Vagina (tissue), 2 donors: ENCODE measurements at places on chromosomes 16 and 17.
A peak's percentile ranks its signal among the peaks of the same experiment; 100 is the strongest.

- H3K36me3 ChIP-seq: no peaks in the 10 kb centered on the region
- H3K4me1 ChIP-seq: peaks cover 10% of the 10 kb centered on the region
- H3K27me3 ChIP-seq: no peaks in the 10 kb centered on the region
- H3K27ac ChIP-seq: no peak overlapping the region
- no peak for DNase-seq
- no peak overlapping the region for H3K4me3 ChIP-seq
These were observed 237.7 kb downstream of the CDH13 start for GRCh38 chr16:82864332-82865040.

DNA sequence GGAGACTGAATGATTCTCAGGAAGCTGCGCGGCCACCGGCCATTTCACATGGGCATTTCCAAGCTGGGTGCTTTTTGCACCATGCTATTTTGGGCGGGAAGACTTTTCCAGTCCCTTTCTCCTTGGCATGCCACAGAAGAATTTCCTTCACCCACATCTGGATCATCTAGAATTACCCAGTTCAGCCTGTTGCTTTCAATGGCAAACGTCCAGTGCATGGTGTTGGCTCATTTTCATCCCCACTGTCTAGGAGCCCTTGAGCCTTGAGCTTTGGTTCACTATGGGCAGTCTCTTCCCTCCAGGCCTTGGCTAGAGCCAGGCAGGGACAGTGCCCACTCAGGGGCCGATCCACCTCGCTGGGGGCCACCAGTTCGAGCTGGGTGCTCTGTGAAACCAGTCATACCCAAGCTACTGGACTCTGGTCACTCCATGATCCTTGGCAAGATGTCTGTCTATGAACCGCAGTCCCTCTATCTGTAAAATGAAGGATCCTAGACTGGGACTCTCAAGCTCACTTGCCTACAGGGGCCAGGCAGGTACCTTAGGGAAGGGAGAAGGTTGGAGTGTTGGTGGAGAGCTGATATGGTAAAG lies 71.1 kb downstream of the CYLD start:
- no peak overlapping the region for H3K27ac ChIP-seq
- H3K27me3 ChIP-seq: no peaks in the 10 kb centered on the region
- DNase-seq: no peak

DNA sequence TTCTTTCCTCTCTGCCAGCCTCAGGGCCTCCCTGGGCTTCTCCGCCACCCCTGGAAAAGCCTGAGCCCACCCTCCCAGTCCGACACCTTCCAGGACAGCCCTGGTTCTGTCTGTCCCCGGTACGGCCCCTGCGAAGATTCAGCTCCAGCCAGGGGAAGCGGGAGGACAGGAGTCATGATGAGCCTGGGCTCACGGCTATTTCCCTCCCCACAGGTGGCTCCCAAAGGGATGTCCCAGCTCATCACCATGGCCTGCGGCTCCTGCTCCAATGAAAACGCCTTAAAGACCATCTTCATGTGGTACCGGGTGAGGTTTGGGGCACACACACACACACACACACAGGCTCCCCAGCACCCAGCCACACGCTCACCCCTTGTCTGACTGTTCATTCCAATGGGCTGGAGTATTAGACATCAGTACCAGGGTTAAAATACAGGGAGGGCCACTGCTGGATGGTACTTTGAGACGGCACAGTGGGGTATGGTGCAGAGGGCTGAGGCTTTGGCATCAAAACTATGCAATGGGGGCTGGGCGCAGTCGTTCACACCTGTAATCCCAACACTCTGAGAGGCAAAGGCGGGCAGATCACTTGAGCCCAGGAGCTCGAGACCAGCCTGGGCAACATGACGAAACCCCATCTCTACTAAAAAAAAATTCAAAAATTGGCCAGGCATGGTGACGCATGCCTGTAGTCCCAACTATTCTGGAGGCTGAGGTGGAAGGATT lies 32.8 kb downstream of the TMEM186 start:
- no peak overlapping the region for H3K27ac ChIP-seq
- no peaks in the 10 kb centered on the region for H3K27me3 ChIP-seq
- DNase-seq: no peak
- no peak overlapping the region for H3K4me3 ChIP-seq
- H3K36me3 ChIP-seq: no peaks in the 10 kb centered on the region

GRCh38 chr17:80119271-80119791 lies 17.9 kb downstream of the GAA start:
- no peaks in the 10 kb centered on the region for H3K27me3 ChIP-seq
- no peak for DNase-seq
- H3K4me3 ChIP-seq: no peak overlapping the region

- H3K4me3 ChIP-seq: no peak overlapping the region
- no peak overlapping the region for H3K27ac ChIP-seq
- no peaks in the 10 kb centered on the region for H3K36me3 ChIP-seq
- DNase-seq: no peak
- no peaks in the 10 kb centered on the region for H3K4me1 ChIP-seq
These were observed 42.7 kb upstream of the WSCD1 start for GRCh38 chr17:6027342-6028024.

DNA sequence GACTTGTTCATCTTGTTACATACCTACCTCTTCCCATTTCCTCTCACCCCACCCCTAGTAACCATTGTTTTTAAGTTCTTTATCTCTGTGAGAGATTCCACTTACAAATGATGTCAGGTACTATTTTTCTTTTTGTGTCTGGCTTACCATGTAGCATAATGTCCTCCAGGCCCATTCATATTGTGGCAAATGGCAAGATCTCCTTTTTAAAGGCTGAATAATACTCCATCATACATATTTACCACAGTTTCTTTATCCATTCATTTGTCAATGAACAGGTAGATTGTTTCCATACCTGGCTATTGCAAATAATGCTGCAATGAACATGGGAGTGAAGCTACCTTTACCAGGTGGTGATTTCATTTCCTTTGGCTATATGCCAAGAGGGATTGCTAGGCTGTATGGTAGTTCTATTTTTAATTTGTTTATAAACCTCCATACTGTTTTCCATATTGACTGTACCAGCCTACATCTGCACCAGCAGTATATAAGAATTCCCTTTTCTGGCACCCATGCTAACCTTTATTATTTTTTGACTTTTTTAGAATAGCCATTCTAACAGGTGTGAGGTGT lies 53.9 kb downstream of the NSRP1 start:
- DNase-seq: no peak
- no peak overlapping the region for H3K27ac ChIP-seq
- H3K4me3 ChIP-seq: no peak overlapping the region
- no peaks in the 10 kb centered on the region for H3K4me1 ChIP-seq

DNA sequence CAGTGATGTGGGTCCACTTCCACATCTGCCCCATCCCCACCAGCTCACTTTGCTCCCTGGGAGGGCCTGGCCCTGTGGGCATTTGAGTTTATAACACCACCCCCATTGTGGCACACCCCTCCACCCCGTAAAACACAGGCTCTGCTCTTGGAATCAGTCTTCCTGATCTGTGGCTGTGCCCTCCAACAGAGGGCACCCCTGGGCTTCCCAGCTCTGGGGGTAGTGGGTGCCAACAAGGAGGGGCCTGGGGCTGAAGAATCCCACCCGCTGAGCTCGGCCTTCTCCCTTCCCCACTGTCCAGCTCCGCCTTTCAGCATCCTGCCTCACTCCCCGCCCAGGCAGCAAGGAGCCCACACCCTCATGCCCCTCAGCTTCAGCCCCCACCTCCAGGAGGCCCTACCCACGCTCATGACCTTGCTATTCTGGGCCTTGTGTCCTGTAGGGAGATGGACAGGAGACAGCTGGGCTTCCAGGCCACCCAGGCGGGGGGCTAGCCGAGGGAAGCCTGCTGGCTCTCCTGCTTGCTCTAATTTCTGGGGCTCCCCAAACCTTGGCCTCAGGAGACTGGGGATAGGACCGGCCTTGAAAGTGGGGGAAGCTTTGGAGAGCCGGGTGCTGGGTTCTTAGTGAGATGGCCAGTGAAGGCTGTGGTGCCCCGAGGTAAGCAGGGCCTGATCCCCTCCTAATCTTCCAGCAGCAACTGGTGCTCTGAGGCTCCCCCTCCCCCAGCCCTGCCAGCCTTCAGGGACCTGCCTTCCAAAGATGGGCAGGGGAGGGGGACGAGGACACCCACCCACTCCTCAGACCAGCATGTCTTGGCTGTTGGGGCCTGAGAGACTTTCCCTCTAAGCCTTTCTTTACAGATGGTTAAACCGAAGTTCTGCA lies 2.9 kb upstream of the ATP2A1 start:
- H3K27ac ChIP-seq: no peak overlapping the region
- H3K4me3 ChIP-seq: no peak overlapping the region
- no peaks in the 10 kb centered on the region for H3K27me3 ChIP-seq
- no peaks in the 10 kb centered on the region for H3K36me3 ChIP-seq
- peaks cover 14% of the 10 kb centered on the region for H3K4me1 ChIP-seq

DNA sequence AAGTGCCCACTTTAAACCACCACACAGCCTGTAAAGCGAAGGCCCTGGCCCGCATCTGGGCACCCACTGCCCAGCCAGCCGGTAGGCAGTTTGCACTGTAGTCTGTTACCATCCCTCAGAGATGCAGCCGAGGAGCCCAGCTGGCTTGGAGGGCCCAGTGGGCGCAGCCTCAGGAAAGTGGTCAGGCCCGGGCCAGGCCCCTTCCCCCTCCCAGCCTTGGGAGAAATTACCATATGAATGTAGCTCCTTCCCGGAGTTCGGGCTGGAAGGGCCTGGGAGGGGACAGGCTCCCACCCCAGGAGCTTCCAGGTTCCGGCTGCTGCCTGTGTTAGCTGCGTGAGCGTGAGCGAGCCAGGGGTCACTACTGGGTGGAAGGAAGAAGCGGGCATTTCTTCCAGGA lies 325.4 kb downstream of the SEC14L1 start:
- no peak for DNase-seq
- peaks cover 77% of the 10 kb centered on the region for H3K4me1 ChIP-seq
- H3K27ac ChIP-seq: peak overlapping the region; percentile 8
- no peaks in the 10 kb centered on the region for H3K27me3 ChIP-seq
- no peak overlapping the region for H3K4me3 ChIP-seq
- no peaks in the 10 kb centered on the region for H3K36me3 ChIP-seq

DNA sequence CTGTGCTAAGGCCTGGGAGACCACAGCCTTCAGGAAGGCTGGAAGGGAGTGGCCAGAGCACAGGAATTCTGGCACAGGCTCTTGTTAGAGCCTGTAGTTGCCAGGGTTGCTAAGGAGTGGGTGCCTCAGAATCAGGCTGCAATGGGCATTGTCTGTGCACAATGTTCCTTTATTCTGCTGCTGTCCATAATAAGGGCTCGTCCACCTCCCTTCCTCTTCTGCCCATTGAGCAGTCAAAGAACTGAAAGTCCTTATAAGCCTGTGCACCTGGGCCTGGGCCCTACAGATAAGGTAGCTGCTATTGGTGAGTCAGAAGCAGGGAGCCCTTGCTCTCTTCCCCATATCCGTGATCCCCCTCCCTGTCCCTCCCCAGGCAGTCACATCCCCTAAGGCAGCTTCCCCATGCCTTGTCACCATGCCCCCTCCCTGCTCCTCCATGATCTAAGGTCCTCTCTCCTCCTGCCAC lies 5.4 kb upstream of the CNGB1 start:
- no peaks in the 10 kb centered on the region for H3K36me3 ChIP-seq
- no peak for DNase-seq
- no peak overlapping the region for H3K27ac ChIP-seq
- no peak overlapping the region for H3K4me3 ChIP-seq
- no peaks in the 10 kb centered on the region for H3K27me3 ChIP-seq

- H3K27ac ChIP-seq: no peak overlapping the region
- no peak for DNase-seq
These were observed 26.8 kb downstream of the WSCD1 start for GRCh38 chr17:6097005-6097279.

DNA sequence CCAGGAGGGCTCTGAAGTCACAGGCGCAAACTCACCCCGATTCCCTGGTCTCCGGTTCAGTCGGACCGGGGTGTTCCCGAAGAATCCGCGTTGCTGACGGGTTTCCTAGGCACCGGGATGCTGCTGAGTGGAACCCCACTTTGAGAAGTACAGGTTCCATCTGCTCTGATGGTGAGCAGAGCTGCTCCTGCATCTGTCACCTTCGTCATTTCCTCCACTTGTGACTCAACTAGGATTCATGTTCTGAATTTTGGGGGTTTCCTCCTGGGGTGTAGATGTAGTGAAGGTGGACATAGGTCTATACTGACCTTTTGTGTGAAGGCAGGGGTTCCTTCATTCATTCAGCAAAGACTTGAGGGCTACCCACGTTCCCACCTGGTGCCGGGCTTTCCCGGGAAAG lies 25.0 kb downstream of the LGALS3BP start:
- DNase-seq: no peak
- peak overlapping the region; percentile 85 for H3K27ac ChIP-seq
- no peaks in the 10 kb centered on the region for H3K27me3 ChIP-seq
- no peaks in the 10 kb centered on the region for H3K36me3 ChIP-seq
- no peak overlapping the region for H3K4me3 ChIP-seq
- peaks cover 30% of the 10 kb centered on the region for H3K4me1 ChIP-seq

GRCh38 chr17:21530311-21530710 lies 154.2 kb downstream of the KCNJ12 start:
- no peak overlapping the region for H3K27ac ChIP-seq
- H3K36me3 ChIP-seq: peaks cover 20% of the 10 kb centered on the region
- H3K4me3 ChIP-seq: no peak overlapping the region
- H3K27me3 ChIP-seq: no peaks in the 10 kb centered on the region

- peak within 1 kb of the TSS; percentile 49 for H3K27ac ChIP-seq
- DNase-seq: no peak
- H3K27me3 ChIP-seq: no peaks in the 10 kb centered on the region
- H3K36me3 ChIP-seq: no peaks in the 10 kb centered on the region
- H3K4me3 ChIP-seq: peak within 1 kb of the TSS; percentile 63
- H3K4me1 ChIP-seq: no peaks in the 10 kb centered on the region
These were observed at the start of gene TMC7 for GRCh38 chr16:18983565-18984434. Gene TMC7 (plus strand): TSS chr16:18983934. CDS start chr16:18984064, 130 bp downstream.

GRCh38 chr16:24088767-24089166 lies 167.4 kb upstream of the CACNG3 start:
- no peak overlapping the region for H3K4me3 ChIP-seq
- no peaks in the 10 kb centered on the region for H3K27me3 ChIP-seq
- H3K36me3 ChIP-seq: no peaks in the 10 kb centered on the region
- no peaks in the 10 kb centered on the region for H3K4me1 ChIP-seq
- H3K27ac ChIP-seq: no peak overlapping the region
- no peak for DNase-seq

GRCh38 chr17:81179220-81179619 lies 13.2 kb upstream of the AATK start:
- H3K27me3 ChIP-seq: no peaks in the 10 kb centered on the region
- no peak overlapping the region for H3K4me3 ChIP-seq
- H3K4me1 ChIP-seq: no peaks in the 10 kb centered on the region
- no peaks in the 10 kb centered on the region for H3K36me3 ChIP-seq
- no peak overlapping the region for H3K27ac ChIP-seq
- no peak for DNase-seq

- peaks cover 16% of the 10 kb centered on the region for H3K4me1 ChIP-seq
- no peak overlapping the region for H3K27ac ChIP-seq
- no peak for DNase-seq
- H3K27me3 ChIP-seq: no peaks in the 10 kb centered on the region
- no peak overlapping the region for H3K4me3 ChIP-seq
These were observed 126.0 kb upstream of the SDK2 start for GRCh38 chr17:73770115-73770848.
